Bone marrow (tissue), 2 donors: ENCODE measurements at places on chromosomes 6 and 20.

DNA sequence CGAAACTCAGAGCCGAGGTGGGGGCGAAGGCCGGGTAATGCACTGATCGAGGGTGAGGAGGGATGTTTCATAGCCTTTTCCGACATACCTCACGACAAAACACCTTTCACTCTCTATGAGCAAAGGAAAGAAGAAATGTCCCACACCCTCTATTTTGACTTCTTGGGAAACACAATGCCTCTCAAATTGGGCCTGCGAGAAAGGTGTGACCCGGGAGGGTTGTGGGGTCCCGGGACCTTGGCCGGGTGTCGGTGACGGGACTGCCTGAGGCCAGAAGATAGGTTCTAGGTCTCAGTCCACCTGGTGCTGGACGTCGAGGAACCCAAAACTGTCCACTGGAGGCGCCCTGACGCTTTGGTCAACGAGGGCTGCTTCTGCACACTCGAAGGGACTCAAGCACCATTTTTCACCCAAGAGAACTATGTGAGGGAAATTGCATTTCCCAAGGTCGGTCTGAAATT is 41.1 kb upstream of the OSTM1 start:
- DNase-seq = no peak

- DNase-seq = no peak
These were observed at the start of gene EMILIN3 for GRCh38 chr20:41366546-41367392. Gene EMILIN3 (minus strand): TSS chr20:41366818. CDS start chr20:41366634, 184 bp downstream.

GRCh38 chr6:22726966-22727365 is 157.6 kb downstream of the HDGFL1 start:
- DNase-seq = no peak

GRCh38 chr6:89198235-89198634 is 18.9 kb downstream of the GABRR1 start:
- no peak for DNase-seq

GRCh38 chr6:84135291-84135690 is 92.2 kb downstream of the CEP162 start:
- no peak for DNase-seq

- peak; percentile 89 for DNase-seq
These were observed 21.3 kb upstream of the RREB1 start for GRCh38 chr6:7086488-7086887.

- no peak for DNase-seq
These were observed 66.0 kb downstream of the CDS2 start for GRCh38 chr20:5192570-5193431.

- DNase-seq = no peak
These were observed 186.6 kb downstream of the MTHFD1L start for GRCh38 chr6:151052021-151052646.

DNA sequence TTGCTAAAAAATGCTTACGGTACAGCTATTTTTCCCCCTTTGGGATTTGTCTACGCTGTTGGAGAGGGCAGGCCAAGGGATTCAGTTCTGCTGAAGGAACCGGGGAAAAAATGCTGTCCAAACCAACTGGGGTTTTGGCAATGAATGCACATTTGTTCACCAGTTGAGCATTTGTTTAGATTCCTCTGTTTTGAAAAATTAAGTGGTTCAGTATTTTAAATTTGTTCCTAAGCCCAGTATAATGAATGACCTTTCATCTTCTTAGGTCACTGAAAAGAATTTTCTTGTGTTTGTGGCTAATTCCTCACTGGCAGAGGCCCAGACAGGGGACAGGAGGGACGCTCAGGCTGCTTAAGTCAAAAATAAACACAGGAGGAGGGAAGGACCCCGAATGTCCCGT is 10.8 kb upstream of the EYA2 start:
- DNase-seq = no peak

DNA sequence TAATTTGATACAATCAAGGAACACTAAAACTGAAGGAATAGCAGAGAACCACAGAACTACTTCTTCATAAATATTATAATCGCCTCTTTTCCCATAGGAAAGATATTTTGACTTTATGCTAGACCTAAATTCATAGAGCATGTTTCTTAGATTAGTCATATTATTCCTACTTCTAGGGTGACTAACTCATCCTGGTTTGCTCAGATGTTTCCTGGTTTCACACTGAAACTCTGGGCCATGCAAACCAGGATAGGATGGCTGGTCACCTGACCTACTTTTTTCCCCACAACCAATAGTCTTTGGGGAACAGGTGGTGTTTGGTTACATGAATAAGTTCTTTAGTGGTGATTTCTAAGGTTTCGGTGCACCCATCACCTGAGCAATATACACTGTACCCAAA is 42.8 kb downstream of the MMS22L start:
- DNase-seq = no peak

GRCh38 chr6:159760602-159761057 is 1.2 kb upstream of the ACAT2 start:
- no peak for DNase-seq

GRCh38 chr6:28657769-28658465 is 132.2 kb downstream of the GPX5 start:
- DNase-seq = no peak

DNA sequence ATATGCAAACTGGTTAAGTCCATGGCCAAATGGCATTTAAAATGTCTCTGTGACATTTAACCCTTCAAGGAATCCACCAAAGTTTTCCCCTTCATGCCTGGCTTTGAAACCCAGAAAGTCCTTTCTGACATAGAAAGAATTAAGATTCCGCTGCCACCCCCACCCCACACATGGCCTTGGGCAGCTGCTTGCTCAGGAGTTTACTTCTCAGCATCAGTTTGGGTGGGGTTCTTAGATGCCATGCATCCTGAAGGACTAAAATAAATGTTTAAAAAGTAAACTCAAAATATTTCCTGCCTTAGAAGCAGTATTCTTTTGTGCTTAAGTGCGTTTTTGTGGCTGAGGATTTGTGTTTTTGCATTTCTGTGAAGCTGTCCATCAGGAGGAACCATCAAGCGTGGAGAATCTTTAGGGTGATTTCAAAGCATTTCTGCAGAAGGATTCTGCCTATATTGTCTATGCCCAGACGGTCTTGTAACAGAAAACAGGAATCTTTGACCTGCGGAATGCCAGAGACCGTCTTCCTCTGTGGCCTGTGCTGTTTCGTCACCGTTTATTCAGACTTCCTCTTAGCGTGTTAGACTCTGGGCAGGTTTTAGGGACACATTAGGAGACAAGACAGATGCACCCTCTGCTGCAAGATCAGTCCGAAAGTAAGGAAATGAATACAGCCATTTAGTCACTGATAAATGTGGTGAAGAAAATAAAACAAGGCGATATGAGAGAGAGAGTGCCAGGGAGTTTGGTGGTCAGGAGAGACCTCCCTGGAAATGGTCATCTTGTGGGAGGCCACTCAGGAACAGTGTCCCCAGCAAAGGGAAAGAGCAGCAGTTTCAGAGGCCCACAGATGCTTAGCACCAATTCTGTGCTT is 6.2 kb downstream of the DUSP22 start:
- no peak for DNase-seq

DNA sequence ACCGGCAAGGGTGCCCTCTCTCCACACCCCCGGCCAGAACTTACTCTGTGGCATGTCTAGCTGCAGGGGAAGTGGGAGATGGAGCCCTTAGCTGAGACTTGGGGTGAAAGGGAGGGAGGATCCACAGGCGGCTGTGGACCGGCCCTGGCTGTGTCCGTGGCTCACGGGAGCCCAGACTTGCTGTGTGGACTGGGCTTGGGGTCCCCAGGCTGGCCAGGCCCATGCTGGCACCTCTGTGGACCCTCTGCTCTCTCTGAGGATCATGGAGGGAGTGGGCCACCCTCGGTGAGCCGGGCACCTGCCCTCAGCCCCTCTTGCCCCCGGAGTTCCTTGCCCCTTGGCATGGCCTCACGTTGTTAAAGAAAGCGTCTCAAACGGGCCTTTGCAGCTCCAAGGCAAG is 8.9 kb upstream of the NTSR1 start:
- DNase-seq = no peak

DNA sequence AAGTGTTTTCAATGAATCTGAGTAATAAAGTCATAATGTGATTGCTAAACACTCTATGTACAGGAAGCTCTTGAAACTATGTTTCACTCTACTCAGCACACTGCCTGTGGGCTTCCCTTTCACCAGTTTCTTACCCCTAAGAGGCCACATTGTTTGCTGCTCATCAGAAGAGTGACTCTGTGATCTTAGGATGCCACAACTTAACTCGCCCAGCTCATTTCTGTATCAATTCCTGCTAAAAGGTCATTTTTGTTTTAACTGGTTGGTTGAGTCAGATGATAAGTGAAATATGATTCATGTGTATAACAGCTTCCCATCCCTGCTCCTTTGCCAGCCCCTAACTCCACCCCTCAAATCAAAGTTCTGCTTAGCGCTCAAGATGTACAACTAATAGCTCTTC is 9.8 kb upstream of the NDUFAF4 start:
- no peak for DNase-seq

DNA sequence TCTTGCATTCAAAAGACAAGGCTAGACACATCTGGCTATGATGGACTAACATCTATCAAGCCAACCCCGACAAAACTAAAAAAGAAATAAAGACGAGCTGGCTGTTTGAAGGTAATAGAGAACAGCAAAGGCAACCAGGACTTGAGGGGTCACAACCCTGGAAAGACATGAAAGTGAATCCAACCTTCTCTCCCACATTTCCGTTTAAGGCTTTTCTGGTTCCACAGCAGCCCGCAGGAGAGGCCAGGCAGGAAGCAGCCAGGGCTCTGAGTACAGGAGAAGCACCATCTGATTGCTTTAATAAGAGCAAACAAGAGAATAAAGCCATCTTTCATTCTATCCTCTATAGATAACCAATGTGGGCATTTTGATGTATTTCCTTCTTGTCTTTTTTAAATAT is 14.3 kb downstream of the CNKSR3 start:
- DNase-seq = no peak

DNA sequence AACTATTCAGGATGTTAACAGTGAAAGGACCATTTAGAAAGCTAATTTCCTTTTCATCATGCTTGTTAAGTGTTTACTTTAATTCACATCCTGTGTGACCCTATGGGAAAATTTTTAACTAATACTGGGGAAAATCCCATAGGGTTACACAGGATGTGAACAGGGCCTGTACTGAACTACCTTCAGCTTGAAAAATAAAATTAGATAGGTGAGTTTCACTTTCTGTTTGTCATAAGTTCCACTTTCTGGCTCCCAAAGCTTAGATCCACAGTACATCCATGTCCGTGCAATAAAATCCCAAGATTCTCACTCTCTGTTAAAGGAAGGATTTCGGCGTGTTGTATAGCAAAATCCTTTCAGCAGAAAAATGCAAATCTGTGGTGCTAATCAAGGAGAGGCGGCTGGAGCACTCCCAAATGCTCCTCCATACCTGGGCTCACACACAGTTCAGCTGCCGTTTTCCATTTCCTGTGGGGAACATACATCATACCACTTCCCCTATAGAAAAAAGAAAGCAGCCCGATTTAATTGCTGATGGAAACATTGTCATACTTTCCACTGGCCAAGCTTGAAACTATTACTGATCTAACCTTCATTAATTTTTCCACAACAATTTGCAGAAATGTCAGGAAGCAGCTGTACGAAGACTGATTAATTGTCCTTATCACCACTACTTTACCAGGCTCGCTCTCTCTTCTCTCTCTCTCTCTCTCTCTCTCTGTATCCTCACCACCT is 125.2 kb downstream of the HIVEP2 start:
- DNase-seq = peak; percentile 38

- peak; percentile 19 for DNase-seq
These were observed 192.0 kb downstream of the PREX1 start for GRCh38 chr20:48635791-48636267.

DNA sequence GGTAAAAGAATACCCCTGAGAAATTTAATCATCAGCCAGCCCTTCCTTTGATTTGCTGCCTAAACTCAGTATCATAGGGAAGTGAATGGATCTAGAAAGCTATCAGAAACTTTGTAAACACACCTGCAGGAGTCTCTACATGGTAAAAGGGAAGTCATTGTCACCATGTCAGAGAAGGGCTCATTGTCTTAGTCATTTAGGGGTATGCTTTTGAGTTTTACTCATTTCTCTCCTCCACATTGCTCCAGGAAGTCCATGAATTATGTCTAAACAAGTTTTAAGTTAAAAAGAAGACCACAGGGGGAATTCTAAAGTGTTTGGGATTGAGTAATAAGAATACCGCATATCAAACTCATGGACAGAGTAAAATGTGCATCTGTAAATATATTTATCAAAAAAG is 2.5 kb downstream of the SLC17A1 start:
- DNase-seq = no peak

- no peak for DNase-seq
These were observed 55.6 kb upstream of the MPC1 start for GRCh38 chr6:166438211-166438861.

GRCh38 chr6:30721198-30722024 is 1.3 kb downstream of the TUBB start:
- peak; percentile 77 for DNase-seq

DNA sequence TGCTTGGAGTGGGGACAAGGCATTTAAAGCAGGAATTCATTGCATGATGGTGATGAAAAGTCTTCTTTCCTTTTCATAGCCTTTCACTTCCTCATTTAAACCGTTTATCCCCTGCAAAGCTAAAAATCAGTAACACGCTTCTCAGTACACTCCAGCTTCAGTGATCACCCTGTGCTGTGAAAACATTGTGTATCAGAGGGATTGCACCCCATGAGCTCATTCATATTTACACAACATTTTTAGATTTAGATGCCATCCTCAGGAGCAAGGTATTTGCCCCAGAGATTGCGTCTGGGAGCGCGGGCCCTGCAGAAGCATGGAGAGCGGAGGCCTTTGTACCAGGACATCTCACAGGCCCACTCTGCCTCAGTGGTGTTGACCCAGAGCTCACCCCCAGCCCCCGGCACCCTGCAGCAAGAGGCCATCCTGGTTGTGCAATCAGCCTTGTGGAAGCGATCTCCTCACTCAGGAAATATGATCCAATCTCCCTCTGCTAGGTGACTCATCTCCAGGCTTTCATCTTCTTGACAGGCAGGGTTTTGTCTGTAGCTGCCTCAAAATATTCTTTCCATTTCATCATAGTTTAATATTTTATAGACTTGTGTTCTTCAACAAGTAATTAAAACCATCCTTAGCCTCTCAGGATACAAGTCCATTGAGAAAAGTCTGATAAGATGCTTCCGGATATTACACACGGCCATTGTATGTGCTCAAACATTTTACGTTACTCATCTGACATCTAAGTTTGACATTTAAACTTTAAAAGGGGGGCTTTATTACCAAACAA is 38.9 kb upstream of the THBS2 start:
- no peak for DNase-seq

GRCh38 chr6:53412021-53412715 is 63.4 kb upstream of the ELOVL5 start:
- DNase-seq = no peak

GRCh38 chr20:20358801-20359200 is 9.1 kb upstream of the INSM1 start:
- DNase-seq = no peak

GRCh38 chr6:131924881-131925474 is 26.2 kb downstream of the CCN2 start:
- no peak for DNase-seq
